ENCODE measurements at places on chromosomes 4 and X.

DNA sequence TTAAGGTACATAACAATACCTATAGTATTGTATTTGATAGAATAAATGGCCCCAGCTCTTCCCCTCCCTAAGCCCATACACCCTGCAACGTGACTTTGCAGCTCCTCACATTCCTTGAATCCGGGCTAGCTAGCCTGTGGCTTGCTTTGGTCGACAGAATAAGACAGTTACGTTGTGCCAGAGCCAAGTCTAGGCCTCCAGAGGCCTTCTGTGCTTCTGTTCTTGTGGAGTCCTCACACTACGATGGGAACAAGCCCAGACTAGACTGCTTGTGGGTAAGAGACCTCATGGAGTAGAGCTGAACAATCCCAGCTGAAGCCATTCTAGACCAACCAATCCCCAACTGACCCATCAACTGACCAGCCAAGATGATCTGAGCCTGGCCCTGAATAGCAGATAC, 102.4 kb upstream of the PLAC1 start:
- DNase-seq: no peak

DNA sequence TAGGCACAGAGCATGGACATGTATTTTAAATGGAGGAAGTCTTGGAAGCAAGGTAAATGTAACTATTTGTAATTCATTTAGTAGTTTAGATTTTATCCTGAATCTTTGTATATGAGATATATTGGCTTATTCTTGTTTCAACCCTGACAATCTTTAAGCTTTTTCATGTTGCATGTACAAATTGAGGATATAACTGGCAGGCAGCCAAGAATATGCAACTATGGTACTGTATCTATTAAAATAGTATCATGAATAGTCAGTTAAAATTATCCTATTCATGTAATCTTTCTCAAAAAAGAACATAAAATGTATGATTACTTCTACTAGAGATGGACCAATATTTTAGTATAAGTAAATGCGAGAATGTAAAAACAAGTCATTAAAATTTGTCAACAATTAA, 1141.5 kb downstream of the PCDH18 start:
- DNase-seq: no peak

- no peak for DNase-seq
Observed at GRCh38 chr4:156185514-156186055, 231.9 kb upstream of the CTSO start.

GRCh38 chr4:119498527-119498926, 130.1 kb downstream of the PDE5A start:
- DNase-seq: no peak

DNA sequence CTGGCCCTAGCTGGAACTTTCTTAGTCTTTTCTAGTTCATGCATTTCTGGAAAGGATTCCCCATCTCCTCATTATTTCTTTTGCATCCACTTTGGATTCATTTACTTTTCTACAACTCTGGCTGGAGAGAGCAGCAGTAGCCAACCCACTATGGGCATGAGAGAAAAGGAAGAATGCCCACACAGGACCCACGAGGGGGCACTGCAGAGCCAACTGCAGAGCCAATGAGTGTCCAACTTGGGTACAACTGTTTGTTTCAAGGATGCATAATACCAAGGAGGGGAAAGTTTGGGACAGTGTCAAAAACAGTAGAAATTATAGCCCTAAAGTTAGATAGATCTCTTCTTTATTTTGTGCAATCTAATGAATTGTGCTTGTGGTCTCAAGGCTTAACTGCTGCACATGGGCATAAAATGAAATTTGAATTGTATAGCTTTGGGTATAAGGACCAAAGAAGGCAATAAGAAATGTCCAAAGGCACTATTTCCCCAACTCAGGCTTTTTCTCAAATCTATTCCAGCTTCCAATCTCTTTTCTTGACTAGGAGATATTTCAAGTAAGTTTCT, 230.6 kb downstream of the NSUN7 start:
- DNase-seq: no peak

DNA sequence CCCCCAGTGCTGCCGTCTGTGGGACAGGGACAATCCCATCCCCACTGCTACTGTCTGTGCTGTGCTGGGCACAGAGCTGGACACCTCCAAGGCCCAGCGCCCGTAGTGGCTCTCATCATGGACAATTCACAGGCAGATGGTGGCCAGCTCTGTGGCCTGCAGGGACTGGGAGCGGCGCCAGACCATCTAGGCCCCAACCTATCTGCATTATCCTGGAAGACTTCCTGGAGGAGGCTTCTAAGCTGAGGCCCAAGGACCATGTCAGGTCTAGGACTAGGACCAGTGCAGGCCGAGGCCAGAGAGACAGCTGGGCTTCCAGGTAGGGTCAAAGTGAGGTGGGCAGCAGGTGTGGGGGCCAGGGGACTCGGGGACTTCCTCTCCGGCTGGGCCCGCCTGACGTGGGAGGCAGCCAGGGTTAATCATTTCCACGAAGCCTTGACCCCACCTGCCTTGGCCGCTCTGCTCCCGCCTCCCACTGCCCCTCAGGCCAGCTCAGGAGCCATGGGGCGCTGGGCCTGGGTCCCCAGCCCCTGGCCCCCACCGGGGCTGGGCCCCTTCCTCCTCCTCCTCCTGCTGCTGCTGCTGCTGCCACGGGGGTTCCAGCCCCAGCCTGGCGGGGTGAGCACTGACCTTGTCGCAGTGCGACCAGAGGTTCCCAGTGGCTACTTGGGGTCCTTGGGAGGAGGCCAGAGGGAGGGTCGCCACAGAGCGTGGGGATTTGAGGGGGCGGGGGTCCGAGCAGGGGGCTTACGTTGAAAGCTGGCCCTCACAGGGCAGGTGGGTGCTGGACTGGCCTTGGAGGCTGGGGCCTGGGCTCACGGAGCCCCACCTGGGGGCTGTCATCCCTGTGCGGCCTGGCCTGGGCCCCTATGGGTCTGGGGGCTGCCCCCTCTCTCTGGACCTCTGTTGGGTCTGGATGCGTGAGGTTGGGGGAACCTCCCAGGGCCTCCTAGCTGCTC, at the start of gene HGFAC:
Gene HGFAC (plus strand): TSS at position 468 of the 959 bp plus-strand sequence. CDS start 34 bp downstream, at position 502.
- no peak for DNase-seq

- no peak for DNase-seq
Observed at GRCh38 chrX:153565996-153566580, 32.9 kb downstream of the CCNQ start.

- DNase-seq: no peak
Observed at GRCh38 chrX:13411496-13412207, 91.8 kb upstream of the ATXN3L start.

DNA sequence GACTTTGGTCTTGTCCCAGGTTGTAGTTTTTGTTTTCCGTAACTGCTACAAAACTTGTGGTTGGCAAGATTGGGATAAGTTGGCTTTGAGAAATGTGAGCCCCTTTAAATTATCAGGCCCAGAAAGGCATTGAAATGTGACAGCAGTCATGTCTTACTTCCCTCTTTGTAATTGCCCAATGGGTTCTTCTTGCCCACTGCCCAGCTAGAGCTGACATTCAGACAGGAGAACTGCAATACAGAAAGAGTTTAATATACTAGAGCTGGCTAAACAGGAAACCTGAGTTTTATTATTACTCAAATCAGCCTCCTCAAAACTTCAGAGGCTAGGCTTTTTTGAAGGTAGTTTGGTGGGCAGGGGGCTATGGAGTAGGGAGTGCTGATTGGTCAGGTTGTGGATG, 288.3 kb downstream of the ZNF674 start:
- no peak for DNase-seq

- DNase-seq: no peak
Observed at GRCh38 chr4:37383579-37384229, 139.2 kb downstream of the NWD2 start.

DNA sequence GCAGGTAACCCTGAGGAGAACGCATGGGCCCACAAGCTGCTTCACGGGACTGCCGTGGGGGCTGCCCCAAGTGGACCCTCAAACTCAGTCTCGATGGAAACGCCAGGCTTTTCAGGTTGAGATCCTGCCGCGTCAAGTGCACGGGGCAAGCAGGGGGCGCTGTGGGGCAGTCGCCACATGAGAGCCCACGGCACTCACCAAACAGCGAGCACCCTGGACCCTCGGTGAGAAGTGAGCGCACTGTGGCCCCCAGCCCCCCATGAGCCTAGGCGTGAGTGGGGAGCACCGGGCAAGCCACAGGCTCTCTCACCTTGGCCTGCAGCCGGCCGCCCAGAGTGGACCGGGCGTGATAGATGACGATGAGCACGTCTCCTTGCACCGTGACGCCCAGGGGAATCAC, 50.9 kb upstream of the CPLX1 start:
- no peak for DNase-seq

DNA sequence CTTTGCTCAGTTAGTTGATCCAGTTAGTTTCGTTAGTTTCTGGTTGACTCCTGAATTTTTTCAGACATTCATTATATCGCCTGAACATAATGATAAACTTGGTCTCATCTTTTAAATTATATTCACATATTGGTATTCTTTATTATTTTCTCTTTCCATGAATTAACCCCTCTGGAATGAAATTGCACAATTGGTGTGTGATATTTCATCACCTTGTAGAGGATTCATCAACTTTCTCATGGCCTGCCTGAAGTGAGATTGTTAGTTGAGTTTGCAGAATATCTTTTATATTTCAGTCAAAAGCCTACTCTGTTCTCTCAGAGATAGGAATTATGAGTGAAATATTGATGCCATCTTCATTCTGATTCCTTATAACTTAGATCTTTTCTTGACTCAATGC, 1160.6 kb upstream of the AGA start:
- DNase-seq: no peak

- no peak for DNase-seq
Observed at GRCh38 chr4:43959976-43960375, 488.6 kb downstream of the KCTD8 start.

GRCh38 chr4:171266671-171267070, 546.5 kb upstream of the GALNTL6 start:
- no peak for DNase-seq

- DNase-seq: no peak
Observed at GRCh38 chr4:168421671-168422070, 58.6 kb downstream of the DDX60L start.

DNA sequence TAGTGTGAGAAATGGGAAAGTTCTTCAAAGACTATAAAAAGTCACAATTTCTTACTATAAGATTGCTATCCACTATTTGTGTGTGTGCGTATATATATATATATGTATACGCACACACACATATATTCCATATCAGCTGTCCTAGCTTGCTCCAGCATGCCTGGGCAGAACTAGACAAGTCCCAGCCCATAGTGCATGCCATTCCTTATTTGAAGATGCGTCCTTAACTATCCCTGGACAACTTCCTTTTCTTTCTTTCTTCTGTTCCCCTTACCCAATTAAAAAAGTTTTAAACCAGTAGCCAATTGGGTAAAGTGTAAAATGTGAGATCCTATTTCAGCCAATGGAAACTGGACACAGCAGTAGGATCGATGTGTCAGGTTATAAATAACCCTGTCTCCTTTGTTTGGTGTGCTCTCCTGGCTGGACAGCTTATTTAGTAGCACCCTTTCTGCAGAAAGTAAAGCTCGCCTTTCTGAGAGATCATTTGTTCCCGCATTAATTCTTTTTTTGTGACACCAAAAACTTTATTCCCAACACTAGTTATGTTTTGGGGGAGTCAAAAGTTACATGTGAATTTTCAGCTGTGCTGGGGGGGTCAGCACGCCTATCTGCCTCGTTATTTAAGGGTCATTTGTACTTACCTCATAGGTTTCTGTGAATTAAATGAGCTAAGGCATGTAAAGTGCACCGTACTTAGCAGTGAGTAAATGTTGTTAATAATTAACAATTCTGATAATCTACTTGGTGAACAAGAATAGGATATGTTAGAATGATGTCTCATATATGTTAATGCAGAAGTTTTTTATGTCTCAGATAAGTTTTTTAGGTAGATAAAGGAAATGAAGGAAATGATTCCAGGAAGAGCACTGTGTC, 40.9 kb downstream of the KDM6A start:
- no peak for DNase-seq

GRCh38 chr4:125421547-125421946, 106.8 kb downstream of the FAT4 start:
- DNase-seq: no peak

DNA sequence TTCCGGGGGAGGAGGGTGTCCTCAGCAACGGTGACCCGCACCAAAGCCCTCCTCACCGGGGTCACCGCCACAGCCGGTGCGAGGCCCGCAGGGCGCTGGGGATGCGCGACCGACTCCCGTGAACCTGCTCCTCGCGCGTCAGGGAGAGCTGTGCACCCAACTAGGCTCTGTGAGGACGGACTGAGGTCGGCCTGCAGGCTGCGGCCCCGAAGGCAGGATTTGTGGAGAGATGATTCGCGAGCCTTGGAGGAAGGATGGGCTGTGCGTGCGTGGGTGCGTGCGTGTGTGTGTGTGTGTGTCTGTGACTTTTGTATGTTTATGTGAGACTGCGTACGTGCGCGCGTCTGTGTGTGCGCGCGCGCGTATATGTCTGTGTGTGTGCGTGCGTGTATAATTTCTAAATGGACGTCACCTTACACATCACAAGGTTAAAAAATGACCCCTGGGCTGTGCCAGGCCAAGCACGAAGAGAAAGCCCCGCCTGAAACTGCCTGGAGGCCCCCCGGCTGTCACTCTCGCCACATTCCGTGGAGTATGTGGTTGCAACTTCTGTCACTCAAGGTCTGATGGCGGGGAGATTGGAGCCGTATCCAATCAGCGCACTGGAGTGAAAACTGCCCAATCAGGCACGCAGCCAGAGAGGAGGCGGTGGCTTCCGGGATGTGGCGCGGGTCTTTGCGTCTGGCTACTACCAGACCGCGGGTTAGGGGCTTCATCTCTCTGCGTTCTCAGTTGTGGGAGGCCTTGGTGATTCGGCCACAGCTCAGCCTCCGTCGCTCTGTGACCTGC, at the start of gene ZNF141:
Gene ZNF141 (plus strand): TSS at position 672 of the 789 bp plus-strand sequence. CDS start 170 bp downstream, outside the sequence.
- DNase-seq: peak; percentile 71

DNA sequence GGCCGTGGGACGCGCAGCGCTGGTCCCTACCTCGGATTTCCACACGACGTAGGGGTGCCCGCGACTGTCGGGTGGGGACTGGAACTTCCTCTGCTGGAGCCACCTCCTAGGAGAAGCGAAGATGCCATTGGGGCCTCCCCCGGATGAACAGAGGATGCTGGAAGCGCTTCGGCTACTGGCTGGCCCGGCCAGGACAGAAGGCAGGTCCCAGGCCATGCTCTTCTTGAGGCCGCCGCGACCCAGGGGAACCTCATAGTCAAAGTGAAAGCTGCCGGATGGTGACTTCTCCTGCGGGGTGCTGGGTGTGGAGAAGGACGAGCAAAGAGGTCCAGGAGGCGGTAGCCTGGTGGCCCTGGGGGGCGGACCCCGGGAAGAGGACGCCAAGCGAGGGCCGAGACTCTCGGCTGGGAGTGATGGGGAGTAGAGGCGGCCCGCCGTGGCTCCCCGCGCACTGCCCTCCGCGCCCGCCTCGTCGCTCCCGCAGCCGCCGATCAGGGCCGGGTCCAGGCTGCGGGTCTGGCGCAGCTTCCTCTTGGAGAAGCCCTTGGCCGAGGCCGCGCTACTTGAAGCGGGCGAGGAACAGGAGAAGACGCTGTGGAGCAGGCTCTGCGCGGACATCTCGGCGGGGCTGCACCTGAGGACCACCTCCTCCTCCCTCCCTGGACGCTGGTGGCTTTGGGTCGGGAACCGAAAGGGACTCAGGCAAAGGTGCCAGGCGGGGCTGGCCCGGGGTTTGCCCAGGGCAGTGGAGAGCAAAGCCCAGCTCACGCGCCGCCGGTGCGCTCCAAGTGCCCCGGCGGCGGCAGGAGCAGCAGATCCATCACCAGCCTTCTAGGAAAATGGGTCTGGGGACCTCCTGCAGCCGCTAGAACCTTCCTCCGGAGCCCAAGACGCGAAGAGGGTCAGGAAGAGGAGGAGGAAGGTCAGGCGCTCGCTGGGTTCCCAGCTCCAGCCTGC, 1.2 kb downstream of the ARHGAP6 start:
- no peak for DNase-seq

GRCh38 chrX:124863303-124863702, 456.4 kb upstream of the TEX13C start:
- no peak for DNase-seq
